ENCODE measurements at places on chromosomes 12 and 14. TPM values are rescaled to one million over a fixed set of nuclear protein-coding genes. Genes with fewer than 3 reads are reported as not detected.

The DNAH10 gene
- total RNA-seq: 1.5 TPM

The ASB2 gene
- total RNA-seq: 32.3 TPM

The HOTAIR gene
- 1.8 TPM for total RNA-seq

The BBOF1 gene
- total RNA-seq: 7.8 TPM

The ATP5MC2 gene
- 443 TPM for total RNA-seq

The CACNA1C gene
- 3.6 TPM for total RNA-seq

The LYZ gene
- 11.3 TPM for total RNA-seq

The TMTC3 gene
- total RNA-seq: 27.4 TPM

The IRF2BPL gene
- total RNA-seq: 16.8 TPM

Measured in muscle of leg (tissue), 16 donors.